ENCODE measurements at places on chromosomes 4 and X.

- no peak for DNase-seq
Measured at GRCh38 chr4:3480528-3481112, 17.5 kb downstream of the DOK7 start.

DNA sequence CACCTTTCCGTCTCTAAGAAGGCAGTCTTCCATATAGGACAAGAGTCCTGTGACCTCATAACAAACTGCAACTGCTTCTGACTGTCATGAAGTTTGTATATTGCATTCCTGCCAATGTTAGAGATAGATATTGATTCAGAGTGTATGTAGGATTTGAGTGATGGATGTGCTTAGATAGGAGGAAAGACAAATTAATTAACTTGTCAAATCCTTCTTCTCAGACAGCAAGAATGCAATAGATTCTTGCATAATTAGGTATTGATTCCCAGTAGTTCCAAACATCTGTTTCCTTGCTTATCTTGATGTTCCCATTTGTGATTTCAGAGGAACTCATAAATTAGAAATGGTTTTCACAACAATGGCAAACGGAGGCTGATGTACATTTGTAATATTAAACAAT, 555.3 kb downstream of the TRAM1L1 start:
- DNase-seq = no peak

DNA sequence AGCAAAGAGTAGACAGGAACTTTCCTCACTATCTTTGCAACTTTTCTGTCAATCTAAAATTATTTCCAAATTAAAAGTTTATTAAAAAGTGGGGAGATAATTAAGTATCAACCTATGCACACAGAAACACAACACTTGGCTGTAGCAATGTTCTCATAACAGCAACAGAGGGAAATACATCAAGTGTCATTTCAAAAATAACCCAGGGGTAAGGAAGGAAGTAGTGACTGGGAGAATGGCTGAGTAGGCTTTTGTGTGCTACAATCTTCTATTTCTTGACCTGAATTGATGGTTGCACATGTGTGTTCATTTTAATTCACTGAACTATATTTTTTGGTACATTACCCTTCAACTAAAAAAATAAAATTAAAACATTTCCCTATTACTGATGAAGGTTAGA, 67.5 kb downstream of the ABCG2 start:
- DNase-seq = no peak

GRCh38 chr4:86011117-86011516, 348.7 kb downstream of the MAPK10 start:
- no peak for DNase-seq

GRCh38 chrX:28843817-28844216, 256.6 kb downstream of the IL1RAPL1 start:
- DNase-seq = no peak

DNA sequence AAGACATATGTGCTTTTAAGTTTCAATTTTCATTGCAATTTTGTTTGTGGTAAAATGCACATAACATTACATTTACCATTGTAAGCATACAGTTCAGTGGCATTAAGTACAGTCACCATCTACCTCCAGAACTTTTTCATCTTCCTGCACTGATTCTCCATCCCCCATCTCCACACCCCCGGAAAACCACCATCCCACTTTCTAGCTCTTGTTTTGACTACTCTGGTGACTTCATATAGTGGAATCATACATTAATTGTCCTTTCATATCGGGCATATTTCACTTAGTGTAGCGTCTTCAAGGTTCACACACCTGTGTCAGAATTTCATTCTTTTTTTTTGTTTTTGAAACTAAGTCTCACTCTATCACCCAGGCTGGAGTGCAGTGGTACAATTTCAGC, 143.5 kb downstream of the GPR143 start:
- DNase-seq = no peak

DNA sequence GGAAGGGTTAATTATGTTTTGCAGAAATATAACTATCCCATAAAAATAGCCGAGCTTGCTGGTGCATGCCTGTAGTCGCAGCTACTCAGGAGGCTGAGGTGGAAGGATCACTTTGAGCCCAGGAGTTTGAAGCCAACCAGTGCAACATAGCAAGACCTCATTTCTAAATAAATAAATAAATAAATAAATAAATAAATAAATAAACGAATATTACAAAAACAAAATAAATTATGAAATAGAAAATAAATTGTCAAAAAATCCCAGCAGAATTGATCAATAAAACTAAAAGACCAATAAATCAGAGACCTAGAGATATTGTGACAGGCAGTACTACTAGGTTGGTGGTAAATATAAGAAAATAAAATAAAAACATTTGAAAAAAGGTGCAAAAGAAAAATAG, 6.7 kb upstream of the ARL13A start:
- no peak for DNase-seq

- no peak for DNase-seq
Measured at GRCh38 chr4:156536661-156537060, 434.9 kb downstream of the PDGFC start.

DNA sequence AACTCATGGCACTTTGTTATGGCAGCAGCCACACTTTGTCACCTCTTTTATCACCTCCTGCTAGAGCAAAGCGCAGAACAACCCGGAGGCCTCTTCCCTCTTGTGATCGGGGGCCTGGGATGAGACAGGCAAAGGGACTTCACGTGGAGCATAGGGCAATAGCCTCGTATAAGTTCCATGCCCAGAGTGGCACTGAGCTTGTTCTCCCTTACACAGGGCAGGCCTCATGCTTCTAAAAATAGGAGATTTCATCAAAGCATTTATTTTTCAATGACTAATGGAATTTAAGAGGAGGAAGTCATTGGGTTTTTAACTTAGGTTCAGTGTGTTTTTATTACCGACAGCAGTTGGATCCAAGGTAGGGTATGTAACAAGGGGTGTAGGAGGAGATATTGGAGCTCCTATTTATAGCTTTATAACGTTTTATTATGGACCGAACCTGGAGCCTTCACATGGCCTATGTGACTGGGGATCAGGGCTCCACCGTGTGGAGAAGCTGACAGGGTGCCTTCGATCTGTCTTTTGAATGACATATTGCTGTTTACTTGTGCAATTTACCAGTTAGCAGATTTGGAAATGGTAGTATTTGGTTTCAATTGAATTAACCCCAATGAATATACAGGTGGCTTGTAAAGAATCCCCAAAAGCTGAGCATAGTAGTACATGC, 93.8 kb downstream of the SLC2A9 start:
- DNase-seq = no peak

GRCh38 chr4:123956204-123956603, 559.6 kb downstream of the SPRY1 start:
- DNase-seq = no peak

- no peak for DNase-seq
Measured at GRCh38 chrX:134444681-134445080, 15.3 kb upstream of the HPRT1 start.

DNA sequence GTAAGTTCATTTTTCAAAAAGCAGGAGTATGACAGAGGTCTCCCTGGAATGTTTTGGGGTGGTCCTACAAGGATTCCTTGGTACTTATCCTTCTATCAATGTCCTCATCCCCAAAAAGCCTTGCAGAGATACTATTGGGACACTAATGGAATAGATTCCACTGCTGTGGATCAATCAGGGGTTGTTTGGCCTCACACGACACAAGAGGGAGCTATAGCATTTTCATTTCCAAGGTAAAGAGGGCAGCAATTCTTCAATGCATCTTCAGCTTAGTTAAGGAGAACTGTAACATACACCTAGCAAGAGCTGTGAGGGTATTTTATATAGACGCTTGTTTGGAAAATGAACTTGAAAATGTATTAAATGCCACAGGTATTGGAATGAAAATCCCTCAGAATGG, 50.9 kb downstream of the USP26 start:
- DNase-seq = no peak

- DNase-seq = no peak
Measured at GRCh38 chr4:88757067-88757466, 59.4 kb upstream of the NAP1L5 start.

GRCh38 chr4:87391576-87392054, 627 bp upstream of the HSD17B11 start:
- no peak for DNase-seq

DNA sequence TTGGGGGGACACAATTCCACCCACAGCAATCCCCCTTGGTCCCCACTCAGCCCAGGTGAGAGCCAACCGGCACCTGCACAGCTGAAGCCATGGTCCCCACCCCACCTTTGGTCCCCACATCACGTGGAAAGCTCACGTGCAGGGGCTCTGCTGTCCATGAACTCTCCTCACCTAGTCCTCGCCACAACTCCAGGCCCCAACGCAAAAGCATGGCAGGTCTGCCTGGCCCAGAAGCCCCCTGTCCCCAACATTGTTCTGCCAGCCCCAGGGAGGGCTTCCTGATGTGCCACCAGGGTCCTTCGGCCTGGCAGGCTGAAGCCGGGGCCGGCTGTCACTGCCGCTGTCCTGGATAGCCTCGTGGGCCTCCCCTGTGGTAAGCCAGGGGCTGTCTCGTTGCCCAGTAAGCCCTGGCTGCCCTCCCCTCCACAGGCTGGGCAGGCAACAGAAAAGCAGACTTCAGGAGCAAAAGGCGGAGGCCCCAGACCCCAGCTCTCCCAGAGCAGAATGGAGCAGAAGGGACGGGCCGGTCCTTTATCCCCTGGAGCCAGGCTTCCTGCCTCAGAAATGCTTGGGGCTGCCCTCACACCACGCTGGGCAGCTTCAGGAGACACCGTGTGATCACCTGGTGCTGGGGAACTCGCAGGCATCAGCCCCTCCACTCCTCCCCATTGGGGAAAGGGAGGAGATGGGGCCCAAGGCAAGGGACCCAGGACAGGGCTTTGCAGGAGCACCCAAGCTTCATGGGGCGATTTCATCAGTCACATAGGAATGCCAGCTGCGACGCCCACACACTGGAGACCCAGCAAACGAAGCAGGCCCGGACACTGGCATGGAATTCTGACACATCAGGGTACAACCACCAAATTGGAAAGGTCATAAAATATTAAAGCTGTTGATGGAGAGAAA, 103.7 kb downstream of the ADRA2C start:
- no peak for DNase-seq

GRCh38 chr4:142556048-142556447, 290.1 kb downstream of the INPP4B start:
- no peak for DNase-seq

DNA sequence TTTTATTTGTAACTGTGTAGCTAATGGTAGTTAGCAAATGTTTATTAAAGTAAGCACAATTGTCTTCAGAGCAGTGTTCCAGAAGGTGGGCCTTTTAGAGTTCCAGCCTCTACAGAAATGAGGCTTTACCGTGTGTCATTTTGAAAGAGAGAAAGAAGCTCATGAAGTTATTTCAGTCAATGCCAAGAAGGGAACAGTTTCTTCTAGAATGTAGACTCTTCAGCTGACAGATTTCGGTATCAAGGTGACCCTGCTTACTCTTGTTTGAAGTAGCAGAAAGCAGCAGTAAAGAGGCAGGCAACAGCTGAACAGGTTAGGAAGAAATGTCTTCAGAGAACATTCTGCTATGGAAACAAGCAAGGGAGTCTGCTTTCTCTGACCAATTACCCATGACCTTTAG, 93.6 kb downstream of the TASL start:
- no peak for DNase-seq

DNA sequence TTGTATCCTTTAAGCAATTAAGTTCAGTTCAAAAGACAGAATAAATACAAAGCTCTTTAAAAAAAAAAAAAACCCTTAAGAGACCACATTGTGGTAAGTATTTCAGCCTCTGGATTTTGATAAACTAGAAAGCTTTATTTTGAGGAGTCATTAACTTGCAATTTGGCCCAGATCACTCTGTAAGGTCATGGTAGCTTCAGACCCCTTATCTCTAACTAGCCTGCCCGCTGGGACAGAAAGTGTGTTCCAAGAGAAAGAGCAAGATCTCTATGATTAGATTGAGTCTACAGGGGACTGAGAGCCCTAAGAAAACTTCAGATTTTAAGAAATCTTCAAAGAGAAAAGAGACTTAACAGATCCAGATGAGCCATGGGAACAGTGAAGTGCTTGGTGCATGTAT, 45.6 kb downstream of the GALNT7 start:
- no peak for DNase-seq

DNA sequence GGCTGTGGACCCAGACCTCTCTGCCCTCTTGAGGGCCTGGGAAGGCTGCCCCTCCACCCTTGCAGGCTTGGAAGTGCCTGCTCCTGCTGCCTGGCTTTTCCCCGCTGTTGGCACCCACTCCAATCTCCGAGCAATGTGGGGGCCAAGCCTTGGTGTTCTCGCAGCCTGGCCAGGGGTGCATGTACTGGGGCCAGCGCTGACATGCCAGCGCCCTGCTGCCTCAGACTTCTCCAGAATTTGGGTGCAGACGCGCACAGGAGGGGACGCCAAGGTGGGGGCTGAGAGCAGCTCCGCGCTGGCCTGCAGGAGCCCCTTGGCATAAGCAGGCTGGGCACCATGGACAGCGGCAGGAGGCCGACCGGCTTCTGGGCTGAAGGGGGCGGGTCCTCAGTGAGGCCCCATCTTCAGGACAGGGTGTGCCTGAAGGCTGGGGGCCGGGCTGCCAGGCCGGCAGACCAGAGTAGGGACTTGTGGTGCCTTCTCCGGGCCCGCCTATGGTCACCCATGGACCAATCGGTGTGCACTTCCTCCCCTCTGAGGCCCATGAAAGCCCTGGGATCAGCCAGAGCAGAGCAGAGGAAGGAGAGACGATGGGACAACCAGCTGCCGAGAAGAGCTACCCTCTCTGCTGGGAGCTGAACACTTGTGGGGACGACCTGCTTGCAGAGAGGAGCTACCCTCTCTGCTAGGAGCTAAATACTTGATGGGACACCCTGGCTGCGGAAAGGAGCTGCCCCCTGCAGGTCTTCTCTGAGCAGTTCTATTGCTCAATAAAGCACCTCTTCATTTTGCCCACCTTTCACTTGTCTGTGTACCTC, 118.3 kb downstream of the DNAAF6 start:
- DNase-seq = no peak

DNA sequence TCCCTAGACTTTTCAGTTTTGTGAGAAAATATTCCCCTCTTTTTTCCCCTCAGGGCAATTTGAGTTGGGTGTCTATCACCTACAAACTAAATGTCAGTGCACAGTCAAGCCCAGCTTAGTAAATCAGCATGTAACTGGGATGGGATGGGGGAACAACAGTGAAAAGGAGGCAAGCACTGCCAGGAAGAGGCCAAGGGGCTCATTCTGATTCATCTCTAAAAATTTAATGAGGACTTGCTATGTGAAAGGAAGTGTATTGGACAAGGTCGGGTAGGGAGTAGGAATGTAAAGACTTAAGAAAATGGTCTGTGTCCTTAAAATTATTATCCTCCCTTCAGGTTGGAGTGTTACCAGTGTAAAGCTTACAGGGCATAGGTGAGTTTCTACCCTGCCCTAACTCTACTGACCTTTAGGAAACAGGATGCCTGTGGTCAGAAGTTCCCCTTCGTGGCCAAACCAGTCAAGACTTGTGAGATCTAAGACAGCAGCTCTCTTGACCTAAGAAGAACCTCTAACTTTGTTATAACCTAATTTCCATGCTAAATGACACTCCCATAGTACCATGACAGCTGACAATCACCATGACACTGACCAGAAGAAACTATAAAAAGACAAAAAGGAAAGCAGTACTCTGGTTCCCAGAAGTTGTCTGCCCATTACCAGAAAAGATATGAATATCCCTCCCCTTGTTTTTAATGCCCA, 194.4 kb upstream of the LDB2 start:
- no peak for DNase-seq

DNA sequence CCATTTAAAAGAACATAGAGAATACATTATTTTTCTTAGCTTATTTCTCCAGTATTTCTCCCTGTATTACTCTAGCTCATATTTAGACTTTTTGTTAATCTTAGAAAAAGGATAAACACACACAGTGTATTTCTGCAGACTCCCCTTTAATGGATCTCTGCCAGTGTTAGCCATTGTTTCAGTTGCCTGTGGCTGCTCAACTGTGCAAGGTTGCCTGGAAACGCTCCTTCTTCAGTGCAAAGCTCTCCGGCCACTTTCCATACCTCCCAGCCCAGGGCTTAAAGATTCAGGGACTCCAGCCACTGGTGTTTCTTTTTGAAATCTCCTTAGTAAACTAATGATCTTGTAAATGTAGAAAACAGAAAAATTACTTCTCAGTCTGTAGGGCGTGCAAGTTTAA, 104.9 kb downstream of the SLIT2 start:
- DNase-seq = no peak

Measured in vagina (tissue), 2 donors.